Aorta (tissue), 5 donors: ENCODE measurements at places on chromosomes 7 and 10. TPM values are rescaled to one million over a fixed set of nuclear protein-coding genes. Genes with fewer than 3 reads are reported as not detected.

VIM gene
- total RNA-seq, result 5,947 TPM

RAMP3 gene
- total RNA-seq, result 43.0 TPM

CYP2C18 gene
- total RNA-seq, result not detected

PCDH15 gene
- not detected for total RNA-seq

NEUROD6 gene
- not detected for total RNA-seq

FGFBP3 gene
- total RNA-seq, result 1.2 TPM

SPDYE17 gene
- not detected for total RNA-seq

SAMD9L gene
- 23.1 TPM for total RNA-seq

KNDC1 gene
- total RNA-seq, result 0.13 TPM

SHH gene
- total RNA-seq, result 0.10 TPM

PNLIPRP1 gene
- 1.4 TPM for total RNA-seq

CD36 gene
- 138 TPM for total RNA-seq

SPDYE8 gene
- not detected for total RNA-seq

PNLIPRP2 gene
- 1.2 TPM for total RNA-seq

ATG9B gene
- total RNA-seq, result not detected

AVPI1 gene
- 17.1 TPM for total RNA-seq

CCL24 gene
- total RNA-seq, result 2.4 TPM

GRCh38 chr7:2698581-2699288, 10.7 kb downstream of the AMZ1 start:
- DNase-seq, result no peak

DNA sequence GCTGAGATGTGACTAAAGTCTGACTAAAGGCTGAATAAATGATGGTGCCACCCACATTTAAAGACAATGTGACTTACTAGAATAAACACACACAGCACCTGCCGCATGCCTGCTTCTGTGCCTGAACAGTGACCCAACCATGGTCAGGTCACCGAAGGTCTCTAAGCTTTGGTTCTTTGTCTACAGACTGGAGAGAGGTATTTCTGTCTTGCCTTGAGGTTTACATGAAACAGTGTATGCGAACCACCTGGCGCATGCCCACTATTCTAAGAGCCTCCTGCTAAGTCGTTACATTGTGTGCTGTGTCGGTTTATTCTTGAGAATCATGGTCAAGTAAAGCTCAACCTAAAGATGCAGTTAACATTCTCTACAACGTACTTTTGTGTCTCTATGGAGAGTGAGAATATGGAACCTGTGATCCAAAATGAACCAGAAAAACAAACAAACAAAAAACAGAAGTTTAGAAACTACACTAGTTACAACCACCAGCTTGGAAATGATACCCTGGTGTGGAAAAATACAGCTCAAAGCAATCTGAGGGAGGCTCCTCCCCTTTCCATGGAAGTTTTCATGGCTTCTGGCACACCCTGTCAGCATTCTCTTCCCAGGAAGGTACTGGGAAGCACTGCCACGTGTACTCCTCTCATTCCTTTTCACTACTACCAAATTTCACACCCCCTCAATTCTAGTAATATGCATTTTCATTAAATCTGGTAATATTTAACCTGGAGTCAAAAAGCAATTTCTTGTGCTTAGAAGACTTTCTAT, 40.0 kb downstream of the VOPP1 start:
- DNase-seq, result no peak

DNA sequence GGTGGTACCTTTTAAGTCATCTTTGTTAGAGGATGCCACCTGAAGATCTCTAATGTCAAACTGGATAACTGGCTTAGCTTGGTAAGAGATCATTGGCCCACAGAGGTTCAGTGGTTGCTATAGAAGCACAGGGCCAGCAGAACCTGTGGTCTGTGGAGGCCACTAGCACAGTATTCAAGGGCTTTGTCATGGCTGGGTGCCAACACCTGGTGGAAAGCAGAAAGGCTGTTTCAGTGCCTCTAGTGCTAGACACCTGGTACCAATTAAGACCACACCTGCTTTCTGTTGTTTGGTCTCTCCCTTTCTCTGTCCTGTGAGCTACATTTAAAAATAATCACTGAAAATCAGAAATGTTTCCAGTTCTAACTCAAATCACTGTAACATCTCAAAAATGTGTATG, 10.0 kb upstream of the PCGF5 start:
- DNase-seq, result no peak

DNA sequence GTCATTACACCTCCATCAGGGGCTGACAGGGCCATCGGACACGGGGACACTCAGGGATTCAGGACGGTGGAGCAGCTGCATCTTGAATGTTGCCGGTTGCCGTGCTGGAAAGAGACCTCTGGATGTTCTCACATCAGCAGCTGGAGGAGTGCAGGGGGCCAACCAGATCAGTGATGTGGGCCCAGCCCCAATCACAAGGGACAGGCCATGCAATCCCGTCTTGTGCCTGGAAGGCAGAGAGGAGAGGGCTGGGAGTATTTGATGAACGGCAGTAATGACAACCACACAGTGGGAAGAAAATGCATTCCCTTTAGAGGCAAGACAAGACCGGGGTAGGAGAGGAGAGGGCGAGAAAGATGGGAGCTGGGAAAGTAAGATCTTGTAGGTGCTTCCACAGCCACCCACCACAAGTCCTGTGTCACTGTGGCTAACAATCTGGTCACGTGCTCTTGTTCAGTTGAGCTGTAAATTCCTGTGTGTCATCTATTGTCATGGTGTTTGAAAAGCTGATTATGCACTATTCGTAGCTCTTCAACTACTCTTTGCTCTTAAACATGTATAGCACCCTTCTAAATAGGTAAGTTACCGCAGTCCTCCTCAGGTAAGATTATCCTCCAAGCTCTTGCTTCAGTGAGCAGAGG, 85.9 kb upstream of the LEP start:
- no peak for DNase-seq

GRCh38 chr7:130334274-130334673, 10.3 kb upstream of the CPA5 start:
- DNase-seq, result no peak

DNA sequence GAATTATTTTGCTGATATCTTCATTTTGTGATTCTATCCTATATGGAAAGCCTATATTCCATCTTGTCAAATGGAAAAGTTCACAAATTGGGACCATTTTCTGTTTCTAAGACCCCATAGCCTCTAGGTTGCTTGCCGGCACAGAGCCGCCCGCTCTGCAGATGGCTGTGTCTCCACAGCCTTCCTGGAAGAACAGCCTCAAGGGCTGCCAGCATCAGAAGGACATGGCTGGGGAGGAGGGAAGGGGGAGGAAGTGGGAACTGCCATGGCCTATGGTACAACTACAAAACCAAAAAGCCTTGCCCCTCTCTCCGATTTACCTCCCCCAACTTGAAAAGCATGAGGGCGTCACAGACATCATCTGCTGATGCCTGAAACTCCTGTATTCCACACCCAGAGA, 75.9 kb downstream of the LANCL2 start:
- DNase-seq, result no peak

GRCh38 chr10:14670551-14671240, 104.0 kb downstream of the FAM107B start:
- no peak for DNase-seq

DNA sequence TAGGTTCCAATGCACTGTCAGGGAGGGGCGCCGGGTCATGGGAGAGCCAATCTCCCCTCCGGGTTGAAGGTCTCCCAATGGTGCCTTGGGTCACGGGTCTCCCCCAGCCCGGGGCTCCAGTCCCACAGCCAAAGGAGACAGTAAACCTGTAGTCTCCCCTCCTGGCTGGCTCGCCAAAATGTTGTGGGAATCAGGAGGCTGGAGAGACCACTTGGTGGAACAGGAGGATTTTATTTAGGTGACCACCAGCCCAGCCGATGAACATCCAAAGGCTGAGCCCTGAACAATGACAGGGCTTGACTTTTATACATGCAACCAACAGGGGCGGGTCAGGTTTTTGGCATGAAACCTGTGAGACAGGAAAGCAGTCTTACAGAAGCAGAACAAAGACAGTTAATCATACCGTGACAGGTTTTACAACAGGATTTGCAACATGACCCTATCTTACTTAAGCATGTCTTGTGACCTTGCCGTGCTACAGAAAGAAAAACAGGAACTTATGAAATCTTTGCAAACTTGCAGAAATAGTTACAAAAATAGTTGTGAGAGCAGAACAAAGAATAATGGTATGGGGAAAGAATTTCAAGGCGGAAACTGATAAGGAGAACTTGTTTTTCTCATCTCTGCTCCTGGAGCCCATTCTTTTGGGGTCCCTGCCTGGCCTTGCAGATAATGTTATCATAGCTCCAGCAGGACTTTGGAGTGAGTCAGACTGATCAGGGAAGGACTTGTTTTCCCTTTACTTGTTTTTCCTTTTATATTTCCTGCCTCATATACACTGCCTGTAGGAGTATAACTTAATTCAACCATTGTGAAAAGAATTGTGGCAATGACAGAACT, 7.1 kb downstream of the ERV3-1 start:
- no peak for DNase-seq

DNA sequence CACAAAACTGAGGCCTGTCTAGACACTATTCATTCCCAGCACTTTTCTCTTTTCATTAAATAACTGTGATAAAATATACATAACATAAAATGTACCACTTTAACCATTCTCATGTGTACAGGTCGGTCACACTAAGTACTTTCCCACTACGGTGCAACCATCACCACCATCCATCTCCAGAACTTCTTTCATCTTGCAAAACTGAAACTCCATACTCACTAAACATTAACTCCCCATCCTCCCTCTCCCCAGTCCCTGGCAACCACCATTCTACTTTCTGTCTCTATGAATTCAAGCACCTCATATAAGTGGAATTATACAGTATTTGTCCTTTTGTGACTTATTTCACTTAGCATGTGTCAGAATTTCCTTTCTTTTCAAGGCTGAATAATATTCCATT, 53.0 kb downstream of the ARHGAP12 start:
- DNase-seq, result no peak

DNA sequence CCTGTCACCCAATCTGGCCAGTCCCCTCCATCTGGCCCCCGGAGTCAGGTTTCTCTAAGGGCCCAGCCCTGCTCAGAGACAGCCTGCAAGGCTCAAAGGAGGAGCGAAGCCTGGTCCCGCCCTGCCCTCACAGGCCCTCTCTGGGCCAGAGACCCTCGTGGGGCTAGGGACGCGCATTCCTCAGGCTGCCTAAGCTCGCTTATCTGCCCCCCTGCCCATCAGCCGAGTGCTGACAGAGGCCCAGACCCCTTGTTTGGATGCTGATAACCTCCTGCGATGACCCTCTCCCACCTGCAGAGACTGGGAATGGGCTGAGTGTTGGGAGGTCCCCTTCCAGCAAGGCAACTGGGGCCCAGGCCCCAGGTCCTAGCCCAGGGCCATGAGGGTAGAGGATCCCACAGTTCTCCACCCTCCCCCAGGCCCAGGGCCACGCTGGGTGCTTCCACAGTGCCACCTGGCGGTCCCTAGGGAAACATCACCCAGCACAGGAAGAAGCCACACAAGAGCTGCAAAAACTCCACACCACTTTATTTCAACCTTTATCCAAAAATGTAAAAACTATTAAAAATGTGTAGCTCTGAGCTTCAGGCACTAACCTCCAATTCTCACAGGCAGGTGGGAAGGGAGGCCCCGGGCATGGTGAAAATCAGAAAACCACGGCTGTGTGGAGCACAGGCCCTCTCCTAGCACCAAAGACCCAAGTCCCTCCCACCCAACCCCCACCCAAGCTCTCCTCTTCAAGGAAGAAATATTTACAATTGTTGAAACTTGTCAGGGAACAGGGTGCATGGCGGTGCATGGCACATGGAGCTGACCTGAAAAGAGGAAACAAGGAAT, 2.2 kb downstream of the NPM3 start:
- peak; percentile 87 for DNase-seq

- no peak for DNase-seq
Observed at GRCh38 chr7:110861163-110861562, 229.8 kb upstream of the LRRN3 start.

- no peak for DNase-seq
Observed at GRCh38 chr7:29457141-29457561, 106.5 kb upstream of the PRR15 start.

DNA sequence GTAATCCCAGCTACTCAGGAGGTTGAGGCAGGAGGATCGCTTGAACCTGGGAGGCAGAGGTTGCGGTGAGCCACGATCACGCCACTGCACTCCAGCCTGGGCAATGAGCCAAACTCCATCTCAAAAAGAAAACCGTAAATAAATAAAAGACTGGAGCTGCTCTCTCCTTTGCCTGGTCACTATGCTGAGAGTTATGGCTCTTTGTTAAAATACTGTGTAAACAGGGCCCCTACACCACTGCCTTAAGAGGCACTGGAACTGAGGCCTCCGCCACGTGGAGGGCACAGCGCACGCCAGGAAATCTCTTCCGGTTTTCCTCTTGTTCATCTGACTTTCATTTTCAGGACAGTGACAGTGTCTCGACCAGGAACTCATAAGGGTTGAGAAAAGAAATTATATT, 123.3 kb downstream of the PAXIP1 start:
- no peak for DNase-seq

GRCh38 chr7:127581716-127582115, 3.7 kb downstream of the GCC1 start:
- no peak for DNase-seq

DNA sequence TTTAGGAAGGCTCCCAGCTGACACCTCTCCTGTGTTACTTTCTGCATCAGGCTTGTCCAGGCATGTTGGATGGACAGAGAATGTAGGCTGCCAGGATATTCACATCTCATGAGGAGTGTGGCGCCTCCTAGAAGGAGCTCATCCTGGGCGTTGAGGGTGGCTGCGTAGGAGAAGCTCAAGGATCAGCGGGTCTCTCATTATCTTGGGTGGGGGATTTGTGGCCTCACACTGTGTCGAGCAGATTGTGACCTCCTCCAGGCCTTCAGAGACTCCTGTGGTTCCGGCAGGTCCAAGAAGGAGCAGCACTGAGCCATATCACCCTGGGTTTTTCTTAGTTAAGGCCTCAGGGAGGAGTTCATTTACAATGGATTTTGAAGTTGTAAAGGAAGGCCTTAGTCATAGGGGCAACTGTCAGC, 8.7 kb upstream of the COBL start:
- no peak for DNase-seq

- DNase-seq, result no peak
Observed at GRCh38 chr7:127396184-127396583, 3.7 kb upstream of the ZNF800 start.

- DNase-seq, result no peak
Observed at GRCh38 chr10:62856021-62856420, 39.9 kb upstream of the EGR2 start.

DNA sequence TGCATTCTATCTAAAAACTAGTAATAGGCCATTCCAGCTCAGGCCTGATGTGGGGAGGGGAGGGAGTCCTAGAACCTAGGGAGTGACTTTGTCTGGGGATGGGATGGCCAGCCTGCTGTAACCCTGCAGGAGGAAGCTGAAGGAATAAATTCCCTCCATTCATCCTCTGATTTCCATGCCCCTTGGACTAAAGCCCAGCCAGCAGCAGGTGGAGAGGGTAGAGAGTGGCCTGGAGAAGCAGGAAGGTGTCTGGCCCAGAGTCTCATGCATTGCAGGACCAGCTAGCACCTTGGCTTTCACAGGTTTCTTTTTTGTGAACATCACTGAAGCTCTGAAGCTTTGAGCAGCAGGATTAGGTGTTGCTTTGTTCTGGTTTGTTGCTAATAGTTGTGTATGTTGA, 32.8 kb upstream of the CDH23 start:
- no peak for DNase-seq

- DNase-seq, result no peak
Observed at GRCh38 chr7:142603870-142604448, 145.3 kb upstream of the PRSS1 start.

GRCh38 chr10:71964743-71965515, 734 bp downstream of the CHST3 start:
- peak; percentile 93 for DNase-seq
